ENCODE measurements at places on chromosomes 4 and X.

- DNase-seq: no peak
Measured at GRCh38 chr4:41644288-41644914, 104.1 kb downstream of the PHOX2B start.

DNA sequence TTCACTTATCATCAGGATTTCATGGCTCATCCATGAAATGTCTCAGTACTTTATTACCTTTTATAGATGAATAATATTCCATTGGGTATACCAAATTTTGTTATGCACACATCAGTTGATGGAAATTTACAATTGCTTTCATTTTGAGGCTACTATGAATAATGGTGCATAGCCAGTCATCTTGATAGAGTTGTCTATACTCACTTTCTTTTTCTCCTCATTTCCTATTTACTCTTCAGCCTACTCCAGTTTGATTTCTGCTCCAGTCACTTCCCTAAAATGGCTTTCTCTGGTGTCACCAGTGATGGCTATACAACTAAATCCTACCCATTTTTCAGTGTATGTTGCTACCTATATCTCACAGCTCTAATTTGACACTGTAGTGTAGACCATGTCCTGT, 743.5 kb upstream of the MAGEB2 start:
- DNase-seq: no peak

- DNase-seq: no peak
Measured at GRCh38 chr4:101792056-101792590, 1.6 kb downstream of the BANK1 start.

DNA sequence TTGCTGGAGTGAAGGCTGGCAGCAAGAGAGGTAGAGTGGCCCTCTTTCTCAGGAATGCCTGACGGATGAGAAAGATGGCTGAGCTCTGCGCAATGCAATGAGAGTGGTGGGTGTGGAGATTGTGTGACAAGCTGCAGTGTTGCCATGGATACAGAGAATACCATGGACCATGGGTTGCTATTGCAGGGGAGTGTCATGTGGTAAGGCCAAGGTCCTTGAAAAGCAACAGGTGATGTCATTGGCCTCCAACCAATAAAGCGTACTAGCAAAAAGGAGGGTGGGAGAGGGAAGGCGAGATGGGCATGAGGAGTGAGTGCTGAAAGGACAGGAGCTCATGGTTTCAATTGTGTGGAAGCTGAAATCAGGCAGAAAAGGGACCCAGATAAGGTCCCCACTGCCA, 1.8 kb downstream of the PNMA5 start:
- DNase-seq: no peak

DNA sequence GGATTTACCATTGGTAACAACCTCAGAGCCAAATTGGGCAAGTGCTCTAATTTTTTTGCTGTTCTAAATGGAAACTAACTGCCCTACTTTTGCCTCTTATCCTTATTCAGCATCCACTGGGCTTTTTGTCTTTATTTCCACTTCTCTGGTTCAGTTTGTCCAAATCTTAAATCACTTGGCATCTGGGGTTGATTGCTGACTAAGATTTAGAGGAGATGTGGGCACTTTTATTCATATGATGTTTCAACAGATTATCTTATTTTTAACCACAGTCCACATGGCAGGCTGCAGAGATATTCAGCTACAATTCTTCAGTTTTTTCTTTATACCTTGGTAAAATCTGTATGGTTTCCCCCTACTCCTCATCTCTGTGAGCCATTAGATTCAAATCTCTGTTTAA, 1161.4 kb upstream of the PCDH7 start:
- no peak for DNase-seq

DNA sequence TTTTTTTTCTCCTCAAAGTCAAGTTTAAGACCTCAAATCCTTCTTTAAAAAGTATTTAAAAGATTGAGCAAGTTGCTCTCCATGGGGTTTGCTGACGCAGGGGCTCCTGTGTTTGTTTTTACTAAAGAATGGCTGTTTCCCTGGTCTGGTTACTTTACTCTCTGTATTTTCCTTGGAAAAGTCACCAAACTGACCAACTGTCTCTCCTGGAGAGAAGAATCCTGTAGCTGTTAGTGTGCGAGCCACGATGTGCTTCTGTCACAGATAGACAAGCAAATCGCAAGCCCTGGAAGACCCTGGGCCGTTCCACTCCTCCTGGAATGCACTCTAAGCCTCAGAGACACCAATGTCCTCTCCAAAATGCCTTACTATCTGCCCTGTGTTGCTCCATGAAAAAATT, 212.1 kb downstream of the CHIC2 start:
- DNase-seq: no peak

DNA sequence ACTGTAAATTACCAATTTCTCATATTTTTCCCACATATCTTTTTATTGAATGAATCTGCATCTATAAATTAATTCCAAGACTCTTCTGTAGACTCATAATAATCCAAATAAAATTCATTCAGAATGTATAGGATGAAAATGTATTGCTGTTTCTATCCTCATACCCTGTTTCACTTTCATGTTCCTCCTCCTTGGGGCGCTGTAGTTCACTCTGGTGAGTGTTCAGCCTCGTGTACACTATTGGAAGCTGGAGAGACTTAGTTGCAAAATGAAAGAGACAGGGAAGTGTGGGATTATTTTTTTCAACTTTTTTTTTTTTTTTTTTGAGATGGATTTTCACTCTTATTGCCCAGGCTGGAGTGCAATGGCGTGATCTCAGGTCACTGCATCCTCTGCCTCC, 296.1 kb downstream of the TLL1 start:
- no peak for DNase-seq

- no peak for DNase-seq
Measured at GRCh38 chr4:100838286-100838685, 320.5 kb upstream of the EMCN start.

DNA sequence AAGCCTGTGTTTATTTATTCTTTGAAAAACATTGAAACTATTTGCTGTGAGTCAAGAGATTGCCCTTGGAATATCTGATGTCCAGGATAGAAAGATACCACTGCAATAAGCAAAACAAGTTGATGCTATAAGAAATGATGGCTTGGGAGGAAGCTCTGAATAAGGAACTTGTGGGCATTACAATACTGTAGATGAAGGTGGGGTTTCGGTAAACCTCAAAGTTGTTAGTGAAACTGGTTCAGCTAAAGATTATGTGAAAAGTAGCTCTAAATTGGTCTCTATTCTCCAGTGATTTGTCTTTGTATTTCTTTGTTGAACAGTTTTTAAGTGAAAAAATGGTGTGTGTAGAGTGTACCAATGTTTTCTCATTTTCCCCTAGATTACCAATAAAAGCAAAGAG, 128.7 kb downstream of the AKAP4 start:
- no peak for DNase-seq

- DNase-seq: no peak
Measured at GRCh38 chr4:130368668-130369067, 1272.7 kb downstream of the C4orf33 start.

GRCh38 chrX:7083021-7083420, 64.5 kb upstream of the STS start:
- DNase-seq: no peak

DNA sequence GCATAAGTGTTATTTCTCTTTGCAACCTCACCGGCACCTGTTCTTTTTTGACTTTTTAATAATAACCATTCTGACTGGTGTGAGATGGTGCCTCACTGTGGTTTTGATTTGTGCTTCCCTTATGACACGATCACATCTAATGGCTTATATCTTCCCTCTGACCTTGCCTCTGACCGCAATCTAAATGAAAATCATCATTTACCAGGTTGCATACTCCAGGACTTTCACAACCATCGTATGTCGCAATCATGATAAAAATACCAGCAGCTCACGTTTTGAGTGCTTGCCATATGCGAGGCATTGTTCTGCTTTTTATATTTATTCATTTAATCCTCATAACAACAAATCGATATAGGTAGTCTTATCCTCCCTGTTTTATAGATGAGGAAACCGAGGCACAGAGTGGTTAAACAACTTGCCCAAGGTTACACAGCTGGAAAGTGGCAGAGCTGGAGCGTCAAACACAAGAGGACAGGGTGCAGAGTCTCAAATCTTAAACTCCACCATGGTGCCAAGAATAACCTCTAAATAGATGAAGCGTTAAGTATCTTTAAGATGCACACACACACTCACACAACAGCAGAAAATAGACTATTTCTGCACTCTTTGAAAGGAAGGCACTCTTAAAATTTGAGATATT, 102.2 kb downstream of the SEL1L3 start:
- no peak for DNase-seq

DNA sequence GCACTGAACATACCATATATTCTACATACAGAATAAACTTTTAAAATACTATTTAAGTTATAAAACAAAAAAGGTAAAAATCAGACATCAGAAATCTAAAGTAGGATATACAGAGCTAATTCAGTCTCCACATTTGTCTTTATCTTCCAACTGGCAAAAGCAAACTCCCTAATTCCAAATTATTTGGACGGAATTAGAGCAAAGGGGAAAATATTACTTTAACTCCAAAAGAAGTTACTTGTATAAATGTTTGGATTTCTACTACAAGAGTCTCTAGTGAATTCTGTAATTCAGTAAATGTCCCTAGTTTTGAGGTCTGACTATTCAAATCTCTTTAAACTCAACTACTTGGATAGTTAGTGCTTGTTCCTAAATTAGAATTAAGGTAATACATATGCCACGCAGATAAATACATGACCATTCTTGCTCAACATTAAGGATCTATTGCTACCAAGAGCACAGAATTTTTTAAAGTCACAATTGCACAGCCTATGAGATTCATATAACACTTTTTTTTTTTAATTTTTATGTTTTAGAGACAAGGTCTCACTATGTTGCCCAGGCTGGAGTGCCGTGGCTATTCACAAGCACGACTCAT, 7.3 kb downstream of the ZNF280C start:
- DNase-seq: no peak

- no peak for DNase-seq
Measured at GRCh38 chr4:105662935-105663675, 45.4 kb downstream of the INTS12 start.

- no peak for DNase-seq
Measured at GRCh38 chr4:187547316-187547715, 448.3 kb upstream of the ZFP42 start.

DNA sequence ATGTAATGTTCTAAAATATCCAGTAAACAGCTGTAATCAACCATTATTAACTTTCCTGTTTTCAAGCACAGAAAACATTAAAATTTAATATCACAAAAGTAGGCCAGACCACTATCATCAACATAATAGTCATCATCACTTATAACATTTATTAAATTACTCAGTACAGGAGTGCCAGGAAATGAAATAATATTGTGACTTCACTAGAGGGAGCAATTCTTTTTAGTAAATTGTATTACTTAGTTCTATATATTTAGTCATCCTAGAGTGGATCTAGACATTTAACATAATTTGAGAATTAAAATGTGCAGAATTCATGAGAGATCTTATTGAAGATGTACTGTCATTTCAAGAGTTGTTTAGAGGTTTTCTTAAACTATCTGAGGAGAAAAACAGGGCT, 33.6 kb downstream of the PITX2 start:
- DNase-seq: no peak

GRCh38 chr4:113385281-113385899, 335.9 kb downstream of the ANK2 start:
- no peak for DNase-seq

DNA sequence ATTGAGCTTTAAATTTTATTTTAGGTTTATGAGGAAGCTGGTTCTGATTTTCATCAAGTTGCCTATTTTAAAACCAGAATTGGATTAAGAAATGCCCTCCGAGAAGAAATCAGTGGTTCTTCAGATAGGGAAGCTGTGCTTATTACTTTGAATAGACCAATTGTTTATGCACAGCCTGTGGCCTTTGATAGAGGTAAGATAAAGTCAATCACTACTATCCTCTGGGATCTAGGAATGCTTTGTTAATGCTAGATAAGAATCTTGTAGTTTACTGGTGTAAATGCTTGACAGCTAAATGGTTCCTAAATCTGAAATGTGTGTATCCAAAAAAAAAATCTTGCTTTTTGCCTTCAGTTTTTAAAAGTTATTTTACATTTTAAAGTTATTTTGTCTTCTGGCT, 73.0 kb upstream of the ADAD1 start:
- DNase-seq: no peak

GRCh38 chr4:116546759-116547158, 538.6 kb downstream of the TRAM1L1 start:
- no peak for DNase-seq

GRCh38 chr4:95272036-95272435, 276.7 kb downstream of the UNC5C start:
- no peak for DNase-seq

DNA sequence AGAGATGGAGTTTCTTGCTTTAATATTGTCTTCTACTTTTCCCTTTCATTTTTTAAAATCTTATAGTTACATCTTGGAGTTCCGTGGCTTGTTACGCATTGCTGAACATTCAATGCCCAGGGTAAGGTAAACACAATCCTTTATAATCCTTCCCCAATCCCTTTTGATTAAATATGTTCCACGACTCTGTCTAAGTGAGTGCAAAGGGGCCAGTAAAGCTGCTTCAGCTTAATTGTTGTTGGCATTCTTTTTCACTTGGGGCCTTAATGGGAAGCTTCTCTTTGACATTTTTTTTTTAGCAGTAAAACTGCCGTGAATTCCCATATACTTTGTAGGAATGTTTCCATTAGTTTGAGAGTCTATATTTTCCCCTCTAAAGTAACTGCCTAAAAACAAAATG, 1028.1 kb downstream of the C4orf33 start:
- DNase-seq: no peak

DNA sequence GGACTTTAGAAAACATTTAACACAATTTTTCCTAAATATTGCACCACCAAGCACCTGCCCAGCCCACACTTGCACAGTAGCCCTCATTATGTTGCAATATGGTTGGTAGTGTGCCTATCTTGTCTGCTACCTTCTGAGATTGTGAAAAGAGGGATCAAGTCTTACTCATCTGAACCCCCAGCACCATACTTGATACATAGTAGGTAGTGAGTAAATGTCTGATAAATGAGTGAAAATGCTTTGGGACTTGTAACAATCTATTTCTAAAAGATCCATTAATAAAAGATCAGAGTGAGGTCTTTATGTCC, 118.4 kb upstream of the MED14 start:
- DNase-seq: no peak

- DNase-seq: no peak
Measured at GRCh38 chr4:132502096-132502552, 647.0 kb upstream of the PCDH10 start.

DNA sequence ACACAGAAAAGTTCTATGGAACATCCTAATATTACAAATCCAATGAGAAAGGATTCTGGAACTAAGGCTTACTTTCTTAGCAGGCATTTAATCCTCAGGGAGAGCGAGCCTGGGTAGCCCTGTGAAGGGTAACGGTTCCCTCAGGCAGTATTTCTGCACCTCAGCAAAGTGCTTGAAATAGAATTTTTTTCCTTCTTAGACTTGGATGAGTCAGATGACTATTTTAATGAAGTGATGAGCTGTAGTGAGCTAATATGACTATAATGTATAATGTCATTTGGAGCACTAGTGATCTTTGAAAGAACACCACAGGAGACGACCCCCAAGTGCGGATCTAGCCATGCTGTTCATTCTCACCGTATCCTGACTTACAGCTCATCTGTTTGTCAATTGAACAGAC, 493.0 kb upstream of the FAM241A start:
- no peak for DNase-seq

Data from AG04450 (cell line).